ENCODE measurements at places on chromosomes 2 and 18.

DNA sequence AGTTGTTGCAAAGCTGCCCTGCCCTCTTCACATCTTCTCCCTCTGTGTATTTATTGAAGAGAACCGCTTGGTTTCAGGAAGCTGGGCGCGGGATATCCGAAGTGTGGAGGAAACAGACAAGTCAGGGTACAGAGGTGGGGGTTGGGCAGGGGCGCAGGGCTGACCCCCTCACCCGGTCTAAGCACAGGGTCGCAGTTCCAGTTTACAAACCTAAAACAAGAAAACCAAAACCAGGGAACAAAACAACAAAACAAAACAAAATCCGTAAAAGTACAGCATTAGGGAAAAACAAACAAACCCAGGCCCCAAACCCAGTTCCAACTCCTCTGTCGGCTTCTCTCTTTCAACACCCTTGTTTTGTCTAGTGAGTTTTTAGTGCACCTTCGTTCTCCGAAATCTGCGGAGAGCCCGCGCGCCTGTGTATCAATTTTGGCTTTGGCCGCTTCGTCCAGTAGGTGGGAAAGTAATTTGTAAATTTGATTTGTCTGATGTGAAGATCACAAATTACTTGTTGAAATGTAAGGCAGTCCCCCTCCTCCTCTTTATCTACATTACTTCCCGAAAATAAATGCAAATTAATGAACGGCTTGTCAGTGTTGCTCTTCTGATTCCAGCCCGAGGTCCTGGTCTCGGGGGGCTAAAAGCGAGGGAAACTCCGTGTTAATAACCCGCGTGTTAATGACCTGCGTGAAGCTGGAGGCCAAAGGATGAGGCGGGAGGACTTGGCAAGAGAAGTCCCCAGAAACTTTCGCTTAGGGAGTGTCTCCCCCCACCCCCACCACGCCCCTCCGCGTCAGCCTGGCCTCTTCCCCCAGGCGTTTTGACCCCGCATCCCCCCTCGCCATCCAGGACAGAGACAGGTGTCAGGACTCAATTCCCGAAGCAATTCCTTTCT is 6.9 kb downstream of the OTX1 start:
- DNase-seq: no peak

DNA sequence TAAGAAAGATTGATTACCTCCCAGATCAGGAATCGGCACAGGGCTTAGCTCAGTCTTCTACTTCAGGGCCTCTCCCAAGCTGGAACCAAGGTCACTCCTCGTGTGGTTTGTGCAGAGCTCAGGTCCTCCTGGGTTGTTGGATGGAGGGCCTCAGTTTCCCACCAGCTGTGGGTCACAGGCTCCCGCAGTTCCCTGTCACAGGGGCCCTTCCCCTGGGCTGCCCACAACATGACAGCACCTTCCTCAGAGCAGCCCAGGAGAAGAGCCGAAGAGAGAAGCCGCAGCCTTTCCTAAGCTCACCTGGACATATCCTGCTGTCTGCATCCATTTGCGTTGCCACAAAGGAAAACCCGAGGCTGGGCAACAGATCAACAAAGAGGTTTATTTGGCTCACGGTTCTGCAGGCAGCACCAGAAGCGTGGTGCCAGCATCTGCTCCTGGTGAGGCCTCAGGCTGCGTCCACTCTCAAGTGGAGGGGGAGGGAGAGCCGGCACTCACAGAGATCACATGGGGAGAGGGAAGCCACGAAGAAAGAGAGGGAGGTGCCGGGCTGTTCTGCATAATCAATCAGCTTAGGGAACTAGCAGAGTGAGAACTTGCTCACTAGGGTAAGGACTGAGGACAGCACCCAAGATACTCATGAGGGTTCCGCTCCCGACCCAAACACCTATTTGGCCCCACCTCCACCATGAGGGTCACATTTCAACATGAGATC is 13.0 kb upstream of the ALLC start:
- no peak for DNase-seq

GRCh38 chr2:8378016-8378810 is 303.6 kb upstream of the ID2 start:
- DNase-seq: no peak

DNA sequence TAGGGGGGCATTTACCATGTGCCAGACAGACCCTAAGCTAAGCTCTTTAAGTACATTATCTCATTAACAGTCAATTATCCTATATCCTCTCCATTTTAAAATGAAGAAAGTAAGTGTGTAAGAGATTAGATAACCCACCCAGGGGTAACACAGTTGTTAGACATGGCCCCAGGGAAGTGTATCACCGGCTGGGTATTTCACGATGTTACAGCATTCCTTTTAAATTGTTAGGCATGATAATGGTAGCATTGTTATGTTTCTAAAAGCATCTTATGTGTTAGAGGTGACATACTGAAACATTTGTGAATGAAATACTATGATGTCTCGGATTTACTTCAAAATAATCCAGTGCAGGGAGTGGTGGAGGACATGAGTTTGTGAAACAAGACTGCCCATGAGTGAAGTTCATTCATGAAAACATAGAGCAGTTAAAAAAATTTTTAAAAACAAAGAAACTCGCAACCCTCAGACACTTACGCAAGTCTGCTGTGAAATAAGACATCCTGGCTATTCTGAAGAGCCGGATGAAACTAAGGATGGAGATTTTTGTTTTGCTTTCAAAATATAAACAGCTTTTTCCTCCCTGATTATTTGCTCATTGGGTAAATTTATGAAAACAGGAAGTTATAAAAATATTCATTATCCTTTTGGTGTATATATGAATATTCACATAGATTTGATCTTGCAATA is 54.9 kb downstream of the IL1RL2 start:
- no peak for DNase-seq

DNA sequence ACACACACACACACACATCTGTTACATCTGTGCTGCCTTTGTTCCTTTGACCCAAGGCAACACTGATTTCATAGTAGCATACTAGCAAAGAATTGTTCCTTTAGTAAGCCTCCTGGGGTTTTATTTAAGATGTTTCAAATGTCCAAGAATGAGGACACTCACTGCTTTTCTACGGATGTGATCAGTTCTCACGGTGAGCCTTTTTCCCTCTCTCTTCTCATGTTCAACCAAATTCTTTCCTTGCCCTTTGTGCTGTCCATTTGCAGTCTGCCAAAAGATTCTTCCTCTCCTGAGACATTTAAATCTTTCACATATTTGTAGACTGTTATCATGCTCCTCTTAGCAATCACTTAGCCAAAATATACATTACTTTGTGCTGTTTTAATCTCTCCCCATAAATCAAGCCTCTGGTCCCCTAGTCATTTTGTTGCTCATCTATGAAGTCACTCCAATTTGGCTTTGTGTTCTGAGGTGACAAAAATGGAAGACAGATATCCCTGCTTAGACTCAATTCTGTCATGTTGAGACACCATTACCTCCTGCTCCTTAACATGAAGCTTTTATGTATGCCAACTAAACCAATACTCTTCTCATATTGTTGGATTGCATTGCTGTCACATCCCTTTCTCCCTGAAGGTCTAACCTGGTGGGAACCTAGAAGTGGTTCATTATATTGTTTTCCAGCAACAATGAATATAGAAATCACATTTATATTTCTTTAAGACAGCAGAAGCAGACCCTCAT is 1605.3 kb upstream of the ACVR2A start:
- peak; percentile 89 for DNase-seq
